ENCODE measurements at places on chromosomes 5 and 9.

- DNase-seq = no peak
These were observed 46.1 kb downstream of the SLC25A46 start for GRCh38 chr5:110784901-110785300.

DNA sequence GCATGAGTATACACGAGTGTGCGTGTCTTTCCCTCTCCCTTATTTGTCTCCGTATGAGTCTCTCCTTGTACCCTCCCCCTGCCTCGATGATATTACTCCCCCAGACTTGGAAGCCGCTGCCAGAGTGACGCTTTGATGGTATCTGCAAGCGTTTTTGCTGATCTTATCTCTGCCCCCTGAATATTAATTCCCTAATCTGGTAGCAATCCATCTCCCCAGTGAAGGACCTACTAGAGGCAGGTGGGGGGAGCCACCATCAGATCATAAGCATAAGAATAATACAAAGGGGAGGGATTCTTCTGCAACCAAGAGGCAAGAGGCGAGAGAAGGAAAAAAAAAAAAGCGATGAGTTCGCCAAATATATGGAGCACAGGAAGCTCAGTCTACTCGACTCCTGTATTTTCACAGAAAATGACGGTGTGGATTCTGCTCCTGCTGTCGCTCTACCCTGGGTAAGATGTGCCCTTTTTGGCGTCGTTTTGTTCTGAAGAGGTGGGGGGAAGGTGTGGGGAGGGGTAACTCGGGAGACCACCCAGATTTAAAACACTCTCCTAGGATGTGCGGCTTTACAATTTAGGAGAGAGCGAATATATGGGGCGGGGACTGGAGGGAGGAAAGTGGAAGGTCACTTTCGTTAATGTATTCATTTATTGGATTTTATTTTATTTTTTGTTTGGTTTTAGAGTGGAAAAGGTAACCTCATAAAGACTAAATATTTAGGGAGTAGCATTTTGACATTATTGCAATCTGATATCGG, at the start of gene GABRG2:
GABRG2 (plus strand) TSS at position 119 of the 757 bp plus-strand sequence; CDS start at position 346, 227 bp downstream.
- no peak for DNase-seq

DNA sequence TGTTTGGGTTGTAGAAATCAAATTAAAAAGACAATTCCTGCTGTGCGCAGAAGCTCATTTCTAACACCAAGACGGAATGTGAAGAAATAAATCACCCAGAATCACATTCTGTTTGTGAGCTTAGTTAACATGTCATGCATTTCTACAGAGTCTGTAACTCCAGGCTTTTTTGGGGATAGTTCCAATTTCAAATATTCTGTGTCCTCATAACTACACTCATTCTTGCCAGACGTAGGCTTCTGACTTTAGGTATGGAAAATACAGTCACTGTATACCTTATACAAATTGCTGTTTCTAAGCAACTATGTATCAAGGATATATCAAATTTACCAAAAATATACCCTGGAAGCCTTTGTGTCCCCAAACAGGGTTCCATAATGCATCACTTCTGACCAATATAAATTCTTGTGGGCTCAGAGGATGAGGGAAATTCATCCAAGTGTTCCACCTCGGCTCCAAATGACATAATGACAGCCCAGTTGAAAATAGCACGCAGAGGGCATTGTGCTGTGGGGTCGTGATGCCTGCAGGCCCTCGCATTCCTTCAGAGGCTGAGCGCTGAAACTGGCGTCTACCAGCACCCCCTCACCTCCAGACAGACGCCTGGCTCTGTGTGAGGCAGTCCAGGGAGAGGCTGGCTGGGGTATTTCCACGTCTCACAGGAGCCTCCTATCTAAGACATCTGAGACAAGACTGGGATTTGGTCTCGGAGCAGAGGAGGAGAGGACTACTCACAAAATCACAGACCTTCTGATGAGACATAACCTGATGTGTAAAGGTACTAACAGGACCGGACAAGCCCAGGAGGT, 79.8 kb downstream of the KLF4 start:
- no peak for DNase-seq

- DNase-seq = no peak
These were observed 32.9 kb upstream of the CEP72 start for GRCh38 chr5:579211-579610.

DNA sequence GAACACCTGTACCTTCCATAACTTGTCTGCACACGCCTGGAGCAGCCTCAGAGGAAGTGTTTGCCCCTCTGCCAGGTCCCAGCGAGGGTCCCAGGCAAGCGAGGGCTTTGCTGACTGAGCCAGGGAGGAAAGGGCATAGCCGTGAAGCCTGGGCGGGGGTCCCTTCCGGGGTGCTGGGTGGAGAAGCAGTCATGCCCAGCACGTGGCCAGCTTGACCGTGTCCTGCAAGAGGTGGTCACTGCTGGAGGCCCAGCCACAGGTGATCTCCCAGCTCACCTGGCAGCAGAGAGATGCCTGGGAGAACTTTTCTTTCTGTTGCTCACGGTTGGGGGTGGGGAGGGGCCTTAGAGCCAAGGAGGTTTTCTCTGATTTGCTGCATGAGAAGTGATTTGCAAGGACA, 195.3 kb downstream of the CACNA1B start:
- no peak for DNase-seq

- no peak for DNase-seq
These were observed 5.6 kb upstream of the RNF44 start for GRCh38 chr5:176542596-176543427.

- no peak for DNase-seq
These were observed 20.2 kb downstream of the ARSB start for GRCh38 chr5:78964889-78965288.

- no peak for DNase-seq
These were observed 80.3 kb downstream of the ADAMTS2 start for GRCh38 chr5:179264783-179265513.

- no peak for DNase-seq
These were observed 13.6 kb upstream of the S100Z start for GRCh38 chr5:76836181-76836580.

DNA sequence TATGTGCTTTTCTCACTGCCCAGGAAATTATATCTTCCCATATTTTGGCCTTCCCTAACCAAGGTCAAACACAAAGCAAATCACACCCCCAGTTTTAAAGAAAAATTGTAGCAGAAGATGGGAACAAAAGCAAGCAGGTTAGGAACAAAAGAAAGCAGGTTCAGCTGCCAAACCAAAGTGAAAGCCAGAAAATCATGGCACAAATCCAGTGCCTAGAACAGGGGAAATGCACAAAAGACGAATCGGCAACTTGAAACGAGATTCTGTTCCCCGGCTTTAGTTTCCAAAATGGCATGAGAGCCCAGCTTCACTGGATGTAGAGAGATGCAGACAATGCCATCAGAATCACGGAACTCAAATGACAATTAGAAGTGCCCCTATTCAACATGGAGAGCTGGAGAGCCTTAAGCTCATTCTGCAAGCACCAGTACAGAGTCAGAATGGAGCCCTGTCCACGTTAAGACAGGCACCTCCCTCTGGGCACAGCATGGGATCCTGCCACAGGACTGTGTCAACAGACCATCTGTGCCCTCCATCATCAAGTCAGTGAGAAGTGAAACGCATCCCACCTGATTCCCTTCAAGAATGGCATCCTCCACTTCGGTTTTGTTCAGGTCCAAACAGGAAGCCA, 13.8 kb downstream of the DNAH5 start:
- DNase-seq = no peak

- DNase-seq = no peak
These were observed 248.3 kb downstream of the FSTL4 start for GRCh38 chr5:133363807-133364587.

DNA sequence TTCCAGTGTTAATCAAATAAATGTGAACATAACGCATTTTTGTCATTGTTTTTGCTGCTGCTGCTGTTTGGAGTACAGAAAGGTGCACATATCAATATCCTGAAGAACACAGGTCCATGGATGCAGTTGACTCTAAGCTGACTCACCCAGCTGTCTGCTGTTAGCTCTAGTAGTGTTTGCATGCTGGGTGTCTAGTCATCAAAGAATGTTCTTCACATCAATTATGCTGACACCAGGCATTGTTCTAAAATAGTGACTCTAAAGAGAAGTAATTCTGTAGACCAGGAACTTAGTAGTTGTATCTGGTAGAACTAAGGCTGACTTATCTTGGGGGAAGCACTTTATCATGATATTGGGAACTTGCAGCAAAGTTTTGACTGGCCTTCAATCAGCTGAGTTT, 55.7 kb upstream of the DPYSL3 start:
- no peak for DNase-seq

DNA sequence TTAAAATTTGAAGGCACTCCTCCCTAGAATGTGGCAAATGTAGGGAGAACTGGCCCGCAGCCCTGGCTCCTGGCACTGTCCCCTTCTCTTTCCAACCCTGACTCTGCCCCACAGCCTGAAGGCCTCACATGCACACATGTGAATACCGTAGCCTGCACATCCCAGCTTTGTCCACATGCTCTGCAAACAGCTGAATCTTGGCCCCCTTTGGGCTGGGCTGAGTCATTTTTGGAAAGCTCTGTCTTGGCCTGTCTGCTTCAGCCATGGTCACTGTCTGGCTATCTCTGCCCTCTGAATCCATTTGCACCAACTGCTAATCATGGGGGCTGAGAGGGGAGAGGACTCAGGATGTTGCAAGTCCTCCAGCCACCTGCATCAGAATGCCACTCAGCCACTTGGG, 22.1 kb upstream of the GALNT10 start:
- no peak for DNase-seq

DNA sequence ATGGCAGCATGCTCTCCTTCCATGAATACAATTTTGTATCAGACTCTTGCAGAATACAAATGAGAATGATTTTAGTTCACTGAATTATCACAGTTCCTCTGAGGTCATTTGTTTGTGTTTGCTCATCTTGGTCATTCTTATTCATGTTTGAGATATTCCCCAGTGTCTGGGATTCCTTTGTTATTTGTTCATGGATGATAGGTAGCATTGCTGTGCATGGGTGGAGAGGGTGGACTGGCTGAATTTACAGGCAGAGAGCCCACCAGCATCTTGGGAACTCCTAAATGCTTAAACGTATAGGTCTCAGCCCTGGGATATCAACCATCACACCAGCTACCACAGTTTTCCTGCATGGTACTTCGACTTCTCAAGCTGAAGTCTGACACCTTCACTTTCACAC, 459.8 kb downstream of the CCDC171 start:
- no peak for DNase-seq

DNA sequence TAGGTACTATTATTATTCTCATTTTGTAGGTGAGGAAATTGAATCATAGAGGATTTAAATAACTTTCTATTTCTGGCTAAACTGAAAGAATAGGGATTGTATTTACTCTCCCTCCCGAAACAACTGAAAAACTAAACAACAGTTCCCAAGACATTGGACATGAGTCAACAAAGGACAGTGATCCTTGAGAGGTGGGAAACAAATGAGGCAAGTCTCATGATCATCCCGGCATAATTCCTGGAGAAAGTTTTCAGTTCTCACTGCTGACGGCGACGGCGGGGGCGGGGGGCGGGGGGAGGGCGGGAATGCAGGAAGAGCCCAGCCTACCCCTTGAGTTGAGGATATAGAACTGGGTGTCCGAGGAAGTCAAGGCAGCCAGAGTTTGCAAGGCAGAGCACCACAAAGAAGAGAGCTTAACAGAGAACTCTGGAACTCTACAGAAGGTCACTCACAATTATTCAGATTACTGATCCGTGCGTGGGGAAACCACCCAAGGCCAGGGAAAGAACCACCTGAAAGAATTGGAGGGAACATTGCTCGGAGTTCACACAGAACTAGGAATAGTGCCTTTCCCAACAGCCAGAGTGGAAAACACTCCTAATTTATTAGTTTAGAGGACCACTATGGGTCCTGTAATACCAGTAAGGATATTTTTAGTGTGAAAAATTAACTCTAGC, 27.4 kb upstream of the WHRN start:
- DNase-seq = no peak

Data from right cardiac atrium (tissue), 5 donors.